Neural crest cell (in vitro differentiated cells): ENCODE measurements at places on chromosomes 6 and 20.

GRCh38 chr20:33945391-33946081 lies 48.2 kb upstream of the RALY start:
- no peak for DNase-seq

GRCh38 chr6:12012038-12012557 lies at the start of gene HIVEP1:
TSS of gene HIVEP1 (plus strand) at chr6:12012312. CDS start at chr6:12015629, 3,317 bp downstream.
- peak; percentile 34 for DNase-seq

GRCh38 chr6:12961761-12962160 lies 245.2 kb downstream of the PHACTR1 start:
- no peak for DNase-seq

GRCh38 chr6:11198663-11199603 lies 33.5 kb downstream of the NEDD9 start:
- no peak for DNase-seq

DNA sequence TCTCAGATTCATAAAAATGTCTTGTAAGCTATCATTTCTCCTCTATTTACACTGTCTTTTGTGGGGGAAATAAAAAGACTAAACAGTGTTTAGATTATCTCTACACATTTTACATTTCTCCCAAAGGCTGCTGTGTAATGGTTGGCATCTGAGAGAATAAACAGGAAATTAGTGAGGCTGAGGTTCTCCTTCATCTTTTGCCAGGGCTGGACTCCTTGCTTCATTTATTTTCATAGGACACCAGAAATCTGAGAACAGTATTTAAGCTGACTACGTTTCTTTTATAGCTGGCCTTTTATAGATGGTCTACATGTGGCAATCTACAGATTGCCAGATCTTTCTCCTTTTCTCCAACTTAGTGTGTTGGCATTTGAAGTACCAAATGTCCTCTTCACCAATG lies 41.5 kb downstream of the PLCB4 start:
- no peak for DNase-seq

DNA sequence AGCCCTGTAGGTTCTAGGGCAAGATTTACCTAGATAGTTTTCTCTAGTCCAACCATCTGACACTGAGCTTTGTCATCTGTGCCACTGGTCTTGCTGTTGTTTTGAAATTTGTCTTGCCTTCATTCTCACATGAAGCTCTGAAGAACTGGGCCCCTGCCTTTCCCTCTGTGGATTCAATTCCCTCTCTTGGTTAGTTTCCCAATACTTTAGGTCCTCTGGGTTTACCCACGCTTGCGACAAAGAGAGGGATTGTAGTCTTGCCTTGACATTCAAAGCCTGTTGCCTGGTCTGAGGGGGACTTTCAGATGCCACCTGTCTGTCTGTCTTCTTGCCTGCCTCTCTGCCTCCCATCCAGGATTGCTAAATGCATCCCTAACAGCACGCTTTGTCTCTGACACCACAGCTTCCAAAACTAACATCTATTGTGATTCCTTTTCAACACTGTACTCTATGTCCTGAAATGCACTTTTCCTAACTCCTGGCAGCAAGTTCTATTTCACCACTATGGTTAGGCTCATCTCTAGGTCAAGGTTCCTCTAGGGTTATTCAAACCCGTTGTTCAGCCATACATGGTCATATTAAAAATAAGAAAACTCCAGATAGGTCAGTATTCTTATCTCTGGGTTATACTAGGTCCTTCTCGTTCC lies 25.5 kb upstream of the MANEA start:
- no peak for DNase-seq

DNA sequence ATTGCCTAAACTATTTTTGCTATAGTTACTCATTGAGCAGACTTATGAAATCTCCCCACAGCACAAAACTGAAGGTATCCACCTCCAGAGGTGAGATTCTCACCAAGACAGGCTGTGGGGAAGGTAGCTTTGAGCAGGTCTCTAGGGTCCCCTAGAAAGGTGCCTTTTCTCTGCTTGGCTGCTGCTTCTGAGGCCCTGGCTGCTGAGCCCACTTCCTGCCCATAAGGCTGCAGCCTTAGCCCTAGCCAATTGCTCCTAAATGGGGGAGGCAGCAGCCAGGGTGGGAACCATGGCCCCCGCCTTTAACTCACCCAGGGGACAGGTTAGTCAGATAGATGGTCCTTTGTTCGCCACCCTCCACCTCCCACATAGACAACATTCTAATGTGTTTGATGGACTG lies 3.6 kb downstream of the NT5E start:
- DNase-seq: no peak

- no peak for DNase-seq
Observed at GRCh38 chr6:29797135-29797534, 30.5 kb upstream of the HLA-G start.
